A549 (cell line): ENCODE measurements at places on chromosomes 7 and 10.

GRCh38 chr7:45188736-45189135, 31.1 kb downstream of the RAMP3 start:
- no peak for DNase-seq

GRCh38 chr10:49023752-49024151, 84.1 kb upstream of the LRRC18 start:
- DNase-seq = no peak

GRCh38 chr7:106736508-106737201, 75.7 kb upstream of the CCDC71L start:
- peak; percentile 61 for DNase-seq

GRCh38 chr10:69883310-69884023, 81.8 kb downstream of the COL13A1 start:
- DNase-seq = peak; percentile 26

DNA sequence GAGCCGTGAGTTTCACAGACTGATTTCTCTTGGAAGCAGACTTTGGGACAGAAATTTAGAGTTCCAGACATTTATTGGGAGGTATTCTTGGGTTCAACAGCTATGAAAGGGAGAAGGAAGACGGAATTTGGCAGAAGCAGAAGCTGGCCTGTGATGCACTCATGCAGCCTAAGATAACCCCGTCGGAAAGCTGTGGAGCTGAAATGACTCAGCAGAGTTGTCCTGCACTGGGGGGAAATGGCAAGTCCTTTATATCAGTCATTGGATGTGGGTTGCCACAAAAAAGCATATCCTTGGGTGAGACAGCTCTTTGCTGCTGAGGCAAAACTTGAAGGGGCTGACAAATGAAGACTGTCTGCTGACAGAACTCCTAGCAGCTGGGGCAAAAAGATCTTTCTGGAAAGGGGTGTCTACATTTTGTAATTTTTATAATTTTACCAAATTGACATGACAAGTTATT, 11.5 kb upstream of the MICU1 start:
- peak; percentile 88 for DNase-seq

- DNase-seq = no peak
These were observed 61.7 kb upstream of the OIT3 start for GRCh38 chr10:72831696-72832409.

DNA sequence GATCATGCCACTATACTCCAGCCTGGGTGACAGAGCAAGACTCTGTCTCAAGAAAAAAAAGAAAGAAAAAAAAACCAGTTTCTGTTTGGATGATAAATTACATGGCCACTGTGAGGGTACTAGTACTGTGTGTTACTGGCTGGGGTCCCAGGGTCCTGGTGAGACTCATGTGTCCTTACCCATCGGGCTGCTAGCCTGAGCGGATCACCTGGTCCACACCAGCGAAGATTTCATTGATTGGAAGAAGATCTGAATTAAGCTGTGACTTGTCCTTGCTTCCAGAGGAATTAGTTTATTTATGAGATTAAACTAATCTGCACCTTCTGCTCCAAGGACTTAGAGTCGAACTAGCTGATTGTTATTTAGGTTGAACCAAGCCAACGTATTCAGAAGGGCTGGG, 40.0 kb upstream of the BAMBI start:
- DNase-seq = no peak

DNA sequence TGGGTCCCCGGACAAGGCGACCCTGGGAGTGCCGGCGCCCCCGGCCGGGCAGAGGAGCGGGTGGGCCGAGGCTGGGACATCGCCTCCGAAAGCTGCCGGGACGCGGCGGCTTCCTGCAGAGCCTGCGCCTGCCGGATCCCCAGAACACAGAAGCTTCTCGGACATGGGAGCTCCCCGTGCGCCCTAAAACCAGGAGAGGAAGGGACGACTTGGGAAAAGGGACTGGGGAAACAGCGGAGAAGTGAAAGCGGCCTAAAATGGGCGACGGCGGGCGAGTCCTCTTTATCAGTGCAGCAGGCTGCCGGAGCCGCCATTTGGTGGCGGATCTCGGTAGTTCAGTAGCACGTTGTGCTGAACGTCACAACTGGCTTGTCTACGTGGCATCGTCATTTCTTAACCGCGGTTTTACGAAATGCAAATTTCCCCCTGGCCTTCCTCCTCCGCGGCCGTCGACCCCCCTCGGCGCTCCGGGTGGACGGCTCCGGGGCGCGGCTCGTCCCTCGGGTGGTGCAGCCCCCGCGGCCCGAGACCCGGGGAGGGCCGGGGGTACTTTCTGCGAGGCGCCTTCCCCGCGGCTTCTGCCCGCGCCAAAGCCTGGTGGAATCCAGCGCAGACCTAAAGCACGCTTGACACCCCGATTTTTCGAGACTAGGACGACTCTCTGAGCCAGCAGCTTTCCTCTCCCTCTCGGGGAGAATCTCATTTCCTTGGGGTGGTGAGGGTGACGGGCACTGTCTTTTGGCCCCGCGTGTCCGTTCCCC, 9.9 kb upstream of the SPAG6 start:
- DNase-seq = peak; percentile 52

- no peak for DNase-seq
These were observed 14.8 kb downstream of the NRCAM start for GRCh38 chr7:108441392-108441955.

GRCh38 chr7:130488392-130489139, 3.3 kb upstream of the MEST start:
- no peak for DNase-seq

DNA sequence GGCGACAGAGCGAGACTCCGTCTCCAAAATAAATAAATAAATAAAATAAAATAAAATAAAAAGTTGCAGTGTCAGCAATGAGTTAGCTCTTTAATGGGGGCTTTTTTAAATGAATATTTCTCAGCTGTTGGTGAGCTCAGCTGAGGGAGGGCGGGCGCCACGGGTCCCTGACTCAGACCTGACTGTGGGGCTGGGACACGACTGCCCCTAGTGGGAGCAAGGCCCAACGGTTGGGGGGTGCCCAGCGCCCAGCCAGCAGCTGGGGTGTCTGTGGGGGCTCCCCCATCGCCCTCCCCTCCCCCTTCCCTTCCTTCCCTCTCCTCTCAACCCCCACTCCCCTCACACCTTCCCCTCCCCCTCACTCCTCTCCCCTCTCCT, 46.6 kb downstream of the PWWP2B start:
- peak; percentile 51 for DNase-seq

GRCh38 chr10:6176691-6177231, 26.0 kb upstream of the PFKFB3 start:
- DNase-seq = no peak
